ENCODE measurements at places on chromosomes 2 and 18.

- no peak for DNase-seq
Measured at GRCh38 chr2:9300214-9300613, 93.6 kb downstream of the ASAP2 start.

GRCh38 chr2:23703583-23704385 is 223.1 kb downstream of the ATAD2B start:
- no peak for DNase-seq

DNA sequence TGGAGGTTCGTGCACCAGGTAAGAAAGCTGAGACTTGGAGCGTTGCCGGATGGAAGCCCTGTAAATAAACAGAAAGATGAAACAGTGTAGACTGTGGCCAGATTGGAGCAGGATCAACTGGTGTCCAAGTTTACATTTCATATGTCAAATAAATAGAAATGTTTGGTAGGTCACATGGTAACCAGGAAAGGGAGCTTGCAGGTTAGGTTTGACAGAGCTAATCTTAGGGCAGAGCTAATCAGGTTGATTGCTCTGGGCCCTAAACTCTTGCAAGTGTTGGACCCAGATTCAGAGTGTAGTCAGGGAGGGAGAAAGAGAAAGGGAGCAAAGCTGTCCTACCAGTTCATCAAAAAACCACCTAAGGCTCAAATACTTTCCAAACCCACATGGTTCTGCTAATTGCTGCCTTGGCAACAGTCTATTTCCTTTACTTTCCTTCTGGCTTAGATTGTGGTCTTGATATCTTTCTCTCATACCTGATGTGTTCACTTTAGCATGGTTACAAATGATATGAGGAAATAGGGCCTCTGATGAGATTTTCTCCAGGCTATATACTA is 63.2 kb downstream of the G6PC2 start:
- DNase-seq, result no peak

- DNase-seq, result no peak
Measured at GRCh38 chr18:50183556-50183955, 11.4 kb downstream of the MYO5B start.

DNA sequence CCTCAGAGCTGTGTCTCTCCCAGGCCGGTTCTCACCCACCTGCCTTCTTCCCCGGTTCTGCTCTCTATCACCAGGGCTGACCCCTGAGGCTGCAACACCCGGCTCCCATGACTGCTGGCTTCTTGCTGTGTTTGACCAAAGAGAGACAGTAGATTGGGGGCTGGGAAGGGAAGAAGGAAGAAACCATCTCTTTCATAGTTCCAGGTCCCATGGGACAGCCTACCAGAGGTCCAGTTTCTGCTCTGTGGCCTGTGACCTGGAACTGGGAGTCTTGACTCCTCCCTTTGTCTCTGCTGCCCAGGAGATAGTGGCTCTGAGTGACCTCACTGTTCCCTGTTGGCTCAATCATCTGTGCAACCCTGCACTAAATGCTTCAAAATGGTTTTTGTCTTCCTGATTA is 38.1 kb downstream of the ALPK2 start:
- DNase-seq, result no peak

DNA sequence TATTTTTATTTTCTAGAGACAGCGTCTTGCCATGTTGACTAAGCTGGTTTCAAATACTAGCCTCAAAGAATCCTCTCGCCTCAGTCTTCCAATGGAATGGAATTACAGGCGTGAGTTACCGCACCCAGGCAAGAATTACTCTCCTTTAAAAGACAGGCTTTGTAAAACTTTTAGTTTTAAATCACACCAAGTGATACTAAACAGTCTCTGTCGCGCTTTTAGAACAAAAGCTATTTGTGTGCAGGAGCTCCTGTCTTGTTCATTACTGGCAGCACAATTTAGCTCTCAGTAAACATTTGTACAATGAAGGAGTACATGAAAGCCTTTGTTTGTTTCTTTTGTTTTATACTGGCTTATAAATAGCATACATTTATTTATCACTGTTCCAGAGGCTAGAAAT is 1719.2 kb upstream of the PIK3C3 start:
- no peak for DNase-seq

DNA sequence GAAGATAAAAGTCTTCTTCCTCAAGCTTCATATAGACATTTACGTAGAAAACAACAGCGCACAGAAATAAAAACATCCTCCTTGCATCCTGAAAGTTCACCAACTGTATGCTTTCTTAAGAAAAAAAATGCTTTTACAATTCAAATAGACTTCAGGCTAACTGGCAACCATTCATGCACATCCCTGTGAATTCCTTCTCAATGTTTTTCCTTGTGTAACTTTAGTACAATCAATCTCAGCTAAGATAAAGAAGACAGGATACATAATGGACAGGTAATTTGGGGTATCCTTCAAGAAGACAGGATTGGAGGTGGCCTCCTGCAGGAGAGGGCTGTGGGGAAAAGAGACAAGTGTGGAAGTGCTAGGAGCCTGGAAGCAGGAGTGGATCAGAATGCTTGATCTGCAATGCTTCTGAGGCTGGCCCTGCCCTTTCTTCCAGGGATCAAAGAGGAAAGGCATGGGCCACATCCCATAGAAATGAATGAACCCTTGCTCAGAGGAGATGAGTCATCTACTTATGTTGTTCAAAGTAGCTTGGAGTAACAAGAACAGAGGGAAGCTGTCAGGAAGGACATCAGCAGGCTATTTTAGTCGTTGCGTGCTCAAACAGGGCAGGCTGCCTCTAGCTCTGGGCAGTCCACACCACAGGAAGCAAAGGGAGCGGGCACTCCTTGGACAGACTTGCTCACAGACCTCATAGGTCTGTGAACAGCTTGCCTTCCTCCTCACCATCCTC is 126.6 kb downstream of the TMEM131 start:
- DNase-seq, result peak; percentile 39

DNA sequence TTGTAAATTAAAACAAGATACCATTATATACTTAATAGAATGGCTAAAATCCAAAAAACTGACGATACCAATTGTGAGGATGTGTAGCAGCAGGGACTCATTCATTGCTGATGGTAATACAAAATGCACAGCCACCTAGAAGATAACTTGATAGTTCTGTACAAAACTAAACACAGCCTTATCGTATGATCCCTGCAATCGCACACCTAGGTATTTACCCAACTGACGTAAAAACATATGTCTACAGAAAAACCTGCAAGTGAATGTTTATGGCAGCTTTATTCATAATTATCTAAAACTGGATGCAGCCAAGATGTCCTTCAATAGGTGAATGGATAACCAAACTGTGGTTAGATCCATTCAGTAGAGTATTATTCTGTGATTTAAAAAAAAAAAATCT is 45.5 kb downstream of the TBC1D8 start:
- no peak for DNase-seq

DNA sequence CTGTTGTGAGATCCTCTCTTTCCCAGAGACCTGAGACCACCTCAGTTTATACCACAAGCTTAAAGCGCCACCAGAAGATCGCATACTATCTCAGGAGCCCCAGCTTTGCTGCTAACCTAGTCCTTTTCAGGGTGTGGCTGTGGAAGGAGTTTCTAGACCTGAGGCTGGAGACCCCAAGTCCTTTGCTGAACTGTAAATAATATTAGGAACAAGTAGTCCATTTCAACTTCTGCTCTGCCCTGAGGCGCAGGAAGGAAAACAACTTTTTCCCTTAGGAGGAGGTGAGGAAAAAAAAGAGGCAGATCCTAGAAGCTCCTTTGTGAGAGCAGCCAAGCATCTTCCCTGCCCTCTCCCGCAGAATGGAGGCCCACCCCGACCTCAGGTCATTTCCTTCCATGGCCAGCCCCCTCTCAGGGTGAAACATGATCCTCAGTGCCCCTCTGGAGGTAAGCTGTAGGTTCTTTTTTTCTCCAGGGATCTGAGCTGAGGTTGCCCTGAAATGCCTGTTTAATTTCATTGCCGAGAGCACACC is 122.8 kb upstream of the LGALSL start:
- no peak for DNase-seq

DNA sequence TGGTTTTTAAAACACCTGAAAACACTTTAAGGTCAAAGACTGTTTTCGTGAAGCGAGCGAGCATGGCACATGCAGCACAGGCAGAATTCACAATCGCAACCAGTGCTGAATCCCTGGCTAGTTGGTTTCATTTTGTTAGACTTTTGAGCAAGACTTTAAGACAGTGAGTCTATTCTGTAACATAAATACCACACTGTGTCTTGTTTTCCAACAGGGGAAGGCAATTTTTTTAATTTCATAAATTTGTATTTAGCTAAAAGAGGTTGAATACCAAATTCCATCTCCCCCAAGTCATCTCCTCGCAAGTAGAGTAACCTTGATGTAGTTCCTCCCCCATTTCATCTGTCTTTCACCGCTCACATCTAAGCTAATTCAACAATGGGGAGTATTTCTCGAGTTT is 1.4 kb downstream of the CERKL start:
- no peak for DNase-seq
